Activated T-helper 1 cell treated with anti-CD3 and anti-CD28 coated beads, Interleukin-12 subunit alpha, Interleukin-12 subunit beta, Interleukin-2, Interleukin-4 antibody, amounts not matched to agents 30 ng/mL and 10 ng/mL and 1 ng/mL, durations not matched to agents 14 hours and 24 hours and 36 hours (primary cell): ENCODE measurements at places on chromosomes 2 and 18. TPM values are rescaled to one million over a fixed set of nuclear protein-coding genes. Genes with fewer than 3 reads are reported as not detected.

GRCh38 chr18:74976331-74976909, 232.5 kb downstream of the PTGR3 start:
- no peak overlapping the region for H3K4me3 ChIP-seq
- H3K27me3 ChIP-seq: no peaks in the 10 kb centered on the region
- no peak overlapping the region for H3K27ac ChIP-seq
- no peaks in the 10 kb centered on the region for H3K4me1 ChIP-seq
- no peak for DNase-seq

- H3K36me3 ChIP-seq: peaks cover 26% of the 10 kb centered on the region
- H3K4me3 ChIP-seq: peak overlapping the region; percentile 40
- no peak for DNase-seq
- peaks cover 50% of the 10 kb centered on the region for H3K4me1 ChIP-seq
- peak overlapping the region; percentile 74 for H3K27ac ChIP-seq
Measured at GRCh38 chr18:69978732-69979715, 31.4 kb upstream of the CD226 start.

DNA sequence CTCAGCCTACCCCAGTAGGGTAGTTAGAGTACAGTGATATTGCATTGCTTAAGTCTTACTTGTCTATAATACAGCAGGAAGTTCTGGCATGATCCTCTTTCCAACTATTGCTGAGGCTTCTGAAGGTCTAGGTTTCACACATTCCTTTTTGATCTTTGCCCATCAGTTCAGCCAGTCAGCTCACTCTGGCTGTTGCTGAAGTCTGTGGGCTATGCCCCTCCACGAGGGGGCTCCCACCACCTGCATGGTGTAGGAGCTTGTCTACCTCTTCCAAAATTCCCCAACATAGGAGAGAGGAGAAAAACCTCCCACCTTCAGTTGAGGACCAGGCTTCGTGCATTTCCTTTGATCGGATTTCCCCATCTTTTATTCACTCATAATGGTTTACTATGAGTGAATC, 26.3 kb downstream of the PROKR1 start:
- H3K27ac ChIP-seq: no peak overlapping the region
- H3K36me3 ChIP-seq: no peaks in the 10 kb centered on the region
- DNase-seq: no peak
- H3K27me3 ChIP-seq: peaks cover 11% of the 10 kb centered on the region
- H3K4me3 ChIP-seq: no peak overlapping the region

GRCh38 chr2:219702796-219703545, 75.5 kb downstream of the SLC4A3 start:
- H3K27ac ChIP-seq: no peak overlapping the region
- no peak for DNase-seq
- no peaks in the 10 kb centered on the region for H3K4me1 ChIP-seq
- H3K36me3 ChIP-seq: no peaks in the 10 kb centered on the region
- H3K4me3 ChIP-seq: no peak overlapping the region
- peaks cover 11% of the 10 kb centered on the region for H3K27me3 ChIP-seq

GRCh38 chr2:16952368-16952767, 286.7 kb upstream of the CYRIA start:
- no peaks in the 10 kb centered on the region for H3K27me3 ChIP-seq
- no peaks in the 10 kb centered on the region for H3K4me1 ChIP-seq
- H3K36me3 ChIP-seq: no peaks in the 10 kb centered on the region
- no peak overlapping the region for H3K4me3 ChIP-seq

DNA sequence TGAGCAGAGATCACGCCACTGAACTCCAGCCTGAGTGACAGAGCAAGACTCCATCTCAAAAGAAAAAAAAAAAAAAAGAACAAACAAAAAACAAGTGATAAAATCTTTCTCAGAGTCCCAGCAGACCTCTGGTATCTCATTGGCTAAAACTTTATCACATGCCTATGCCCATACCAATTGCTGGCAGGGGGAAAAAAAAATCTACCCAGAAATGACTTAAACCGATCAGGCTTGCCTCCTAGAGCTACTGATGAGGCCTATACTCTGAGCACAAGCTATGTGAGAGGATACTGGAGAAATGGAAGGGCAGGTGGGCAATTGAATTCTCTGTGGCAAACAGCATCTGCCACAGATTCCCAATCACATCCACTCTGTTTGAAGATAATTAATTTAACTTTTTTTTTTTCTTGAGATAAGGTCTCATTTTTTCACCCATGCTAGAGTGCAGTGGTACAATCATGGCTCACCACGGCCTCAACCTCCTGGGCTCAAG, 49.0 kb downstream of the FBXO36 start:
- H3K4me1 ChIP-seq: no peaks in the 10 kb centered on the region
- no peaks in the 10 kb centered on the region for H3K36me3 ChIP-seq
- H3K4me3 ChIP-seq: no peak overlapping the region
- H3K27ac ChIP-seq: no peak overlapping the region
- peaks cover 1% of the 10 kb centered on the region for H3K27me3 ChIP-seq

DNA sequence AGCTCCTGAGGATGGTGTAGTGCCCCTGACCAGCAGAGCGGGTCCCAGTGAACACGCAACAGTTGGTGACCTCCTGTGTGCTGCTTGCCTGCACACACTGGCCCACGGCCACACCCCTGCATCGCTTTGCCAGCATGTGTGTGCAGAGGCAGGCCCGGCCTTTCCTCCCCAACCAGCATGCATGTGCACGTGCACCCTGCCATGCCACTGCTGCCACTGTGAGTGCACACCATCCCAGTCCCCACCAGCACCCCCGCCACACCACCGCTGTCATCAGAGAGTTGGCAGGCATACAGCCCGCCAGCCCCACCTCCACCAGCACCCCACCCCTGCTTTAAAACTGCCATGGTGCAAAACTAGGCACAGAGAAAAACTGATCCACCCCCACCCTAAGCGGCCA, 197.4 kb upstream of the SRD5A2 start:
- H3K27ac ChIP-seq: no peak overlapping the region
- no peak for DNase-seq
- no peaks in the 10 kb centered on the region for H3K36me3 ChIP-seq
- H3K27me3 ChIP-seq: peaks cover 6% of the 10 kb centered on the region
- no peak overlapping the region for H3K4me3 ChIP-seq
- H3K4me1 ChIP-seq: no peaks in the 10 kb centered on the region

DNA sequence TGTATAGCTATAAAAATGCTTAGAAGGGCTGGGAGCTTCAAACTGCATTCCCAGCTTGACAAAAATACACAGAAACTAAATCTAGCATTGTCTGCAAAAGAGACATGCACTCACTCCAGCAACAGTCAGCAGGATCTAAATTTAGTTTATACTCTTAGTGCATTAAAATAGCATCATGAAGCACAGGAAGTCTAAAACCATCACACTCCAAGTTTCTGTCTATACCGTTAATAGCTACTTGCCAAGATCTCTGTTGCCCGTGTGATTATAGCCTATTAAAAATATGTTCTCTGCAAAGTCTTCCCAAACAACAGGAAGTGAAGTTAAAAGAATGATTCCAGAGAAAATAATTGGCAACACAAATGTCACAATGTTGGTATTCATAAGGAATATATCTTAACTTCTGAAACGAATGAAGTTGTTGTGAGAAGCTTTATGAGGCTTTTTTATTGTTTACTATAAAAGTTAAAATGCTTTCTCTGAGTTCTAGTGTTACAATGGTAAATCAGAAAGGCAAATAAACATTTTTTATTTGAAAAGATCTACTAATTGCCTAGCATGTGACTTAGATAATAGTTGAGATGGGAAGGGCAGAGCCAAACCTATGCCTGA, 184.2 kb downstream of the ZNF385B start:
- no peak overlapping the region for H3K4me3 ChIP-seq
- no peaks in the 10 kb centered on the region for H3K36me3 ChIP-seq
- H3K27ac ChIP-seq: no peak overlapping the region

DNA sequence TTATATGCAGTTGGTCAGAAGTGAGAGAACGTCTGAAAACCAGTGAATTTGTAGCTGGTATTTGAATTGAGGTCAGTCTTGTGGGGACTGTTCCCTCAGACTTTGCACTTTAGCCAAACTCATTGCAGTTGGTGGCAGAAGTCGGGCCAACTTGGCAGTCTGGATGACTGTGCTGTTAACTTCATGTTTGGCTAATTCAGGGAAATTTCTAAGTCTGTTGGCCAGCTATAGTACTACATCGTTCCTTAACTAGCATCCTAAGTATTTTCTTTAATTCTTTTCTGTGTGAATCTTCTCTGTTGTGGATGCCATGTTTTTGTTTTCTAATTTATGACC, 806.8 kb upstream of the GCFC2 start:
- H3K4me1 ChIP-seq: no peaks in the 10 kb centered on the region
- DNase-seq: no peak
- H3K36me3 ChIP-seq: no peaks in the 10 kb centered on the region
- no peak overlapping the region for H3K4me3 ChIP-seq

DNA sequence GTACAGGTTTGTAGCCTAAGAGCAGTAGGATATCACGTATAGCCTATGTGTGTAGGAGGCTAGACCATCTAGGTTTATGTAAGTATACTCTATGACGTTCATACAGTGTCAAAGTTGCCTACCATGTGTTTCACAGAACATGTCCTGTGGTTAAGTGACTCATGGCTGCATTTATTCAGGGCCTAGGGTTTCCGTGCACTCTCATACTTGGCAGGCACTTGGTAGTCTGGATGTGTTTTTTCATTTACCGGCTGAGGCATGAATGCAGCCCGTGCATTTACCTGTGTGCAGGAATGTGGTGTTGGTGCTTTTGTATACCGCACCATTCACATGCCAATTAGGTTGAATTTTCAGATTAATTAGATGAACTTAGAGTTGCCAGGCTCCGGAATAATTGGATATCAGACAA, 43.4 kb downstream of the MYL12B start:
- peaks cover 23% of the 10 kb centered on the region for H3K4me1 ChIP-seq
- H3K36me3 ChIP-seq: no peaks in the 10 kb centered on the region
- peaks cover 17% of the 10 kb centered on the region for H3K27me3 ChIP-seq
- peak overlapping the region; percentile 94 for H3K27ac ChIP-seq

GRCh38 chr18:2589345-2590068, 18.1 kb downstream of the NDC80 start:
- no peaks in the 10 kb centered on the region for H3K27me3 ChIP-seq
- H3K27ac ChIP-seq: peak overlapping the region; percentile 77
- H3K4me1 ChIP-seq: peaks cover 58% of the 10 kb centered on the region
- DNase-seq: no peak

Gene PARD6G
- 0.10 and 0.15 TPM in 2 replicates for total RNA-seq

Gene IHH
- not detected in 2 replicates for total RNA-seq

Gene PNKD
- 18.6 and 20.3 TPM in 2 replicates for total RNA-seq

Gene RAB6C
- total RNA-seq: 0.07 TPM in 1 of 2 replicates, not detected in the other
